ENCODE measurements at places on chromosomes 4 and X. TPM values are rescaled to one million over a fixed set of nuclear protein-coding genes. Genes with fewer than 3 reads are reported as not detected.

The MAP3K15 gene
- total RNA-seq = 1.4 TPM

The UGT2B17 gene
- total RNA-seq = 0.23 TPM

The SORBS2 gene
- 242 TPM for total RNA-seq

The NDP gene
- 3.3 TPM for total RNA-seq

The NOX1 gene
- total RNA-seq = 0.14 TPM

The TMEM271 gene
- total RNA-seq = not detected

The EXOC1 gene
- 24.8 TPM for total RNA-seq

The SORCS2 gene
- total RNA-seq = 1.0 TPM

The CT45A2 gene
- not detected for total RNA-seq
